ENCODE measurements at places on chromosomes 6 and 20.
A peak's percentile ranks its signal among the peaks of the same experiment; 100 is the strongest.

- DNase-seq: peak; percentile 97
These were observed 40.3 kb downstream of the PLCG1 start for GRCh38 chr20:41177636-41178035.

DNA sequence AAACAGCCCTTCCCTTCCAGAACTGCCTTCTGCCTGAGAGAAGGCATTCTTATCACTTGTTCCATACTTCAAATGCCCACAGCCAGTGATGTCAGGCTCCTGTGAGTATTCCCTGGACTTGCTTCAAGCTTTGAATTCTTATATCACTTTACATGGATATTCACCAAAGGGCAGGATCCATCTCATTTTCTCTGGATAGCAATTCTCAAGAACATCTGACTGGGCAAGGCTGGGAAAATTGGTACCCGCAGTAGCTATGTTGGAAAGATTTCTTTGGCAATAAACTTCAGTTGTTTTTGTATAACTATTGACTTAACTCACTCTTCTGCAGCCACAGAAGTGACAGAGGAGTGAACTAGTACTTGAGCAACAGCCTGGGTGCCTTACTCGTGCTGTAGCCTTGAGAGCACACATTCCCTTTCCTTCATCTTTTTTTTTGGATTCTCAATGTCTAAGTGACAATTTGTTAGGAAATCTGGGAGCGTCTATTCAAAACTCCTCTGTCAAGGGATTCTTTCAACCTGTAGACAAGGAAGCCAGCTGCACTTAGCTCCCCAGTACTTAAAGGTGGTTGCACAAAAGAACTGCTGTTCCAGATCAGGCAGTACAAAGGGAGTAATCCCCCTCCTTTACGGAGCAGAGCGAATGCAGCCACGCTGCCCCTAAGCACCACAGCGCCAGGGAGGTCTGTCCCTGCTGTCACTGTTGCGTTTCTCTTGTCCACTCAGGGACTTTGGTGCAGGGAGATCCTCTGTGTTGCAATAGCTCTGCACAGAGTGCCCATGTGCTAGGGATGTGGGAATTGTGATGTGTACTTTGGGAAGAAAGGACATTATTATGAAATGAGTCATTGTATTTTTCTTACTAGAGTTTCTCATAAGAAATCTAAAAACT, 69.6 kb downstream of the JAG1 start:
- DNase-seq: peak; percentile 90

DNA sequence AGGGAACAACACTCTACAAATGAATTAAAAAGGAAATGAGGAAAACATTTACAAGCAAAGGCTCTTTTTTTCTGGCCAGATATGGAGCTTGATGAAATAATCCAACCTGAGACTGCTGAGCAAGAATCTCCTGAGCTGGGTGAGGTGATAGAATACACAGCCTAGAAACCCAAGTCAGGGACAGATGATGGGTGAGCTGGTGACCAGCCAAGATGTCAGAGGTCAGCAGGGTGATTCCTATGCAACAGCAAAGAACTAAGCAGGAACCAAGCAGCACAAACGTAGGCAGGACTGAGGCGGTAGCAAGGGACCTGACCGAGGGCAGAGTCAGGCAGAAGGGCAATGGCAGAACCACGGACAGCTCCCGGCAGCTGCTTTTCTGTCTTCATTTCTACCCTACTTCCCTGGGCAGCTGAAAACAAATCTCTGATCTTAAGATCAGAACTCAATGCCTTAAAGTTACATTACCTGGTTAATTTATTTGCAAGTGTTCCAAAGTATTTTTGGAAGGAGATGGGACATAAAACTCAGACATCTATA, 75.1 kb downstream of the CDC40 start:
- DNase-seq: peak; percentile 48

- no peak for DNase-seq
These were observed 154.6 kb downstream of the PDE10A start for GRCh38 chr6:165508321-165508869.

GRCh38 chr20:33684533-33685327, 1.5 kb downstream of the E2F1 start:
- DNase-seq: no peak

DNA sequence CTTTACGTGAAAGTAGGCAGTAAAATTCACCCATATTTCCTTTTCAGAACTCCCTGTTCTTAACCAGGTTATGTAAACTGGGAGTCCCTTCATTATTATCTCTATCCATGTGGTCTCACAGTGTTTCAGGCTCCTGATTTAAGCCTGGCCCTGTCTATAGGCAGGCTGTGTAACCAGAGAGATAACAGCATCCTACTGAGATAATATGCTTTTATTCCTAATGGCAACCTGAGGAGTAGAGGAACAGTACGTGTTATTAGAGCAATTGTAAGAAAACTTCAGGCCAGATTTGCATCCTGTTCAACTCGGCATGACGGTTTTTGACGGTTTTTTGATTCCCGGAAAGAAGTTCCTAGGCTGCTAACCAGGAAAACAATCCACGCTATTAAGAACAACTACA, 16.9 kb downstream of the FUT9 start:
- DNase-seq: no peak

- DNase-seq: no peak
These were observed 38.8 kb downstream of the SNX3 start for GRCh38 chr6:108222064-108222463.

DNA sequence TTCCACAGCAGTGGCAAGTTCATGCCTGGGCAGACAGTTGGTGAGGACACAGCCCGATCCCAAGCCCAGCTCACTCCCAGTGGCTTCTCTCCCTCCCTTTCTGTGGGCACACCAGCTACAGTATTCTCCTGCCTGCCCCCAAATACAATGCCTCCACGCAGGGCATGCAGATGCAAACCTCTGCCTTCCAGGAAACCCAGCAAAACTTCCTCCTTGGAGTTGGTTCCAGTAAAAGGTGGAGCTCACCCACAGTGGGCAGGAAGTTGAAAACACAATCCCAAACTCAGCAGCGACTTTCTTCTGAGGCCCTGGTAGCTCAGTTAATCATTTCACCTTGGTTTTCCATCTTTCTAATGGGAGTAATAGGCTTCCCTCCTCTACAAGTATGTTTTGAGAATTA, 93.7 kb downstream of the LY86 start:
- DNase-seq: no peak

- DNase-seq: no peak
These were observed 215.3 kb upstream of the RNF24 start for GRCh38 chr20:4230651-4231050.

DNA sequence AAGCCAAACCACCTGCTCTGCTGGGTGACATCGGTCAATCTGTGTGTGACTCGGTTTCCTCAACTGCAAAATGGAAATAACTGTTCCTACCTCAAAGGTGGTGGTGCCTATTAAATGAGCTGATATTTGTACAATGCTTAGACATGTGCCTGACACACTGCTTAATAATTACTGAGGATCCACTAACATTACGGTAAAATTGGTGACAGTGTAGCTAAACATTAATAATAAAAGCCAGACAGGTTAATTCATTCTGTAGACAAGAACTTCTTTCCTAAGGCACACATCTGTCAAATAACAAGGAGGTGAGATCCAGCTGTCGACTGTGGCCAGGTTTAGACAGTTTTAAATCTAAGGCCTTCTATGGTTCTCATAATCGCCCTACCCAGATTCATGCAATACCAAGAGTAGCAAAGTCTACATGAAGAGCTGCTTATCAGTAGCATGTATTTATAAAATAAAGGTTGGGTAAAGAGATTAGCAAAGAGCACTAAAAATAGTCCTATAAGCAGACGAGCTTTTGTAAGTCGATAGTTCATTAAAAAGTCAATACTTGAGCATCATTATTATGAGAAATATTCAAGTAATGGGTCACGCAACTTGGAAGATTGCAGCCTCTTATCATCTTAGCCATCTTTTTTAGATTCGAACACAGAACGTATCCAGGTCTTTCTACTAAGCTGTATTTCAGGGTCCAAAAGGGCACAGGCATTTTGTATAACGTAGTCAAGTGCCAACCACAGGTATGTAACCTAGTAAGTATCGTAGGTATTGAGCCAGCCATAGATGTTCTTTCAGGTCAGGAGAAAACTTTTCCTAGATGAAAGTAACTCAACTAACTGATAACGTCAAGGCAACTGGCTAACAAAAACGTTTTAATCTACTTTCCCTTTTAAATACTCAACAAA, 3.2 kb downstream of the CNKSR3 start:
- DNase-seq: no peak

GRCh38 chr20:59221707-59222252, 58.2 kb downstream of the ZNF831 start:
- peak; percentile 10 for DNase-seq

GRCh38 chr6:106974999-106975737, 639 bp upstream of the CD24 start:
- peak; percentile 36 for DNase-seq

- DNase-seq: peak; percentile 11
These were observed 151.9 kb downstream of the SH3BGRL2 start for GRCh38 chr6:79782792-79783580.

DNA sequence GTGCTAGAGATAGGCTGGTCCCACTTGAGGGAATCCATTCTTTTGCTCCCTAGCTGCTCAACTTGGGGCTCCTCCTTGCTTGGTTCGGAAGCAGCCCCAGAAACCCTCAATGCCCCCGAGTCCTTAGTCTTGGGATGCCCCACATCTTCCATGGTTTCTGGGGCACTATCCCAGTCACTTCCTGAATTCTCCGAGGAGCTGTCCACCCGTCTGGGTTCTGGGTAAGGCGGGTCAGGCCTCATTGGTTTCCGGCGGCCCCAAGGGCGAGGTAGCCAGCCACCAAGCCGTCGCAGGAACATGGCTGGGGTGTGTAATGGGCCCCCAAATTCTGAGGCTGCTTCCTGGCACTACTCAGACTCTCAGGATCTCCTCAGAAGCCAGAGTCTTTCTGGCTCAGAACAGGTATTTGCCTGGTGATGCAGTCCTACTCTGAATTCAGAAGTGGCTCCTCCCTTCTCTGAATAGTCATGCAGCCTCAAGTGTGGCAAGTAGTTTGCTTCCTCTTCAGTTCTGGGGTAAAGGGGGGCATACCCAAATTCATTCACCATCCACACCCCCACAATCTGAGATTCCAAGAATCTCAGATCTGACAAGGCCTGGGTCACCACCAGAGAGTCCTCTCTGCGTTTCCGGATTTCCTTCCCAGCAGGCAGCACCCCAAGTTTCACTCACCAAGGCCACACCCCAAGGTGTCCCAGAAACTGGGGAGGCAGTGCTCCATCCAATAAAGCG, 763 bp downstream of the C6orf47 start:
- peak; percentile 64 for DNase-seq

GRCh38 chr6:8857160-8857559, 421.8 kb upstream of the SLC35B3 start:
- DNase-seq: no peak

- DNase-seq: peak; percentile 65
These were observed 29.3 kb upstream of the TBC1D7 start for GRCh38 chr6:13357551-13358075.

- DNase-seq: no peak
These were observed 29.4 kb upstream of the CCR6 start for GRCh38 chr6:167093406-167093921.

GRCh38 chr6:13423252-13423651, 64.1 kb downstream of the GFOD1 start:
- no peak for DNase-seq

- no peak for DNase-seq
These were observed 20.2 kb upstream of the PAQR8 start for GRCh38 chr6:52341561-52342260.

- DNase-seq: no peak
These were observed 14.3 kb downstream of the HRH3 start for GRCh38 chr20:62205618-62206387.

DNA sequence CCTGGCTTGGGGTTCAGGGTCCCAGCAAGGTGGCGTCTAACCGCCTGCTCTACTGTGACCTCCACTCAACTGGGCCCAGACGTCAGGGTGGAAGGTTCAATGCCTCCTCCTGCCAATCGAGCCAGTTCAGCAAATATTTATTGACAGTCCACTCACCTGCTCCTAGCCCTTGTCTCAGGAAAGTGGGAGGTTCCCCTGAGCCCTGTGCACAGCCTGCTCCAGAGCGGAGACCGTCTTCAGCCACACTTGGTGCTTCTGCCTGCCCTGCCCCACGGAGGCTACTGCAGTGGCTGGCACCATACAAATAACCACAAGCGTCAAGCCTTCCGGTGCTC, 6.1 kb downstream of the CCDC167 start:
- DNase-seq: no peak

- DNase-seq: no peak
These were observed 5.6 kb upstream of the TBPL1 start for GRCh38 chr6:133947302-133947900.

- DNase-seq: no peak
These were observed 781.0 kb downstream of the EYS start for GRCh38 chr6:64926051-64926450.

GRCh38 chr6:159110013-159110412, 59.2 kb upstream of the FNDC1 start:
- peak; percentile 73 for DNase-seq

GRCh38 chr6:112016320-112016719, 37.6 kb upstream of the CCN6 start:
- DNase-seq: peak; percentile 83

DNA sequence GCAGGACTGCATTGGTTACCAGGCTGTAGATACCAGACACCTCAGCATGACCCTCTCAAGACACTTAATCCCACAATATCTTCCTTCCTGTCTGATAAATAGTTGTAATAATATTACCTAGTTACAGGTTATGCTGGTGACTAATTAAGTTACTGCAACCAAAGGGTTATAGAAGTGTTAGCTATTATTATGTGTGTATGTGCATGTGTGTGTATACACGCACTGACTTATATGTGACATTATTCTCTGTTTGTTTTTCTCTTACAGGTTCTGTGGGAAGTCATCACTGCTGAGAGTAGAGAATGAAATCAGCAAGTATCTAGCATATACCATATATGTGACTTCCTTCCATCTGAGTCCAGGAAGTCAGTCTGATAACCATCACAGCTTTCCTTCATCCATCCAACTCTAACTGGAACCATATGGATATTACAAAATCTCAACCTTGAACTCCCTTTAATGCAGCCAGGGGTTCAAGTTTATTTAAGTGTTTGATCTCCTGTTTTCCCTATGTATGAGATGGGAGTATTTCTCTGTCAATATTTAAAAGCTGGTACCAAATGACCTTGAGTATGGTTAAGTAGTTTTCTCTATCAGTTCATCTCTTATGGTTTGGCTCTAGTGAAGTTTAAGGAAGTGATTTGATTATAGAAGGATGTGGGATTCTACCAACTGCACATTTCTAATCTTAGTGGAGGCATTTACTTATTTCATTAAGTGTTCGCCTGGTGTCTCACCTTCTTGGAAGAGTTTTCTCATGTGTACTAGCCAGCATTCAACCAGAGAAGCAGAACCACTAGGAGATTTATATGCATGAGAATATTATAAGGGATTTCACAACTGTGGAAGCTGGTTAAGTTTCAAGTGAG, 313.2 kb downstream of the HIVEP2 start:
- DNase-seq: peak; percentile 27

GRCh38 chr6:21193790-21194475, 399.6 kb upstream of the SOX4 start:
- no peak for DNase-seq
